ENCODE measurements at places on chromosomes 11 and 22.

DNA sequence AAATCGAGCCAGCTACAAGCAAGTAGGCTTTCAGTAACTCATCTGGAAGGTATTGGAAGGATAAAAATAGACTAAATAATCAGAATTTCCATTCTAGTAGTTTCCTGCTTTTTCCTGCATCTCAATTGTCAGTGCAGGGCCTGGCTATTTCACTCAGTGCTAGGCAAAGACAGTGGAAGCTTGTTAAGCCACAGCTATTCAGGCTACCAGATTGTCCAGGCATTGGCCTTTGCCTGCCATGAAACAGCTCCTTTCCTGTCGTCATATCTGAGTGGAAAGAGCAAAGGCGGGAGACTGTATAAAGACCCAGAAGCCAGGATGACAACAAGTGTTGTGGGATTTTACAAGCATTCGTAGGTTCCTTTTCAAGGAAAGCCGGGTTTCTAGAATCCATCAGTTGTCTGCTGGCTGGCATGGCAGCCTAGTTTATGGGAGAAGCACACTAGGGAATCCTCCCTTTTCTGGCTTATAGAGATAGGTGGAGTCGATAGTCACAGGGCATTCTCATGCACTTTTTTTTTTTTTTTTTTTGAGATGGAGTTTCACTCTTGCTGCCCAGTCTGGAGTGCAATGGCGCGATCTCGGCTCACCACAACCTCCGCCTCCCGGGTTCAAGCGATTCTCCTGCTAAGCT is 2.0 kb upstream of the TNRC6B start:
- DNase-seq: no peak

DNA sequence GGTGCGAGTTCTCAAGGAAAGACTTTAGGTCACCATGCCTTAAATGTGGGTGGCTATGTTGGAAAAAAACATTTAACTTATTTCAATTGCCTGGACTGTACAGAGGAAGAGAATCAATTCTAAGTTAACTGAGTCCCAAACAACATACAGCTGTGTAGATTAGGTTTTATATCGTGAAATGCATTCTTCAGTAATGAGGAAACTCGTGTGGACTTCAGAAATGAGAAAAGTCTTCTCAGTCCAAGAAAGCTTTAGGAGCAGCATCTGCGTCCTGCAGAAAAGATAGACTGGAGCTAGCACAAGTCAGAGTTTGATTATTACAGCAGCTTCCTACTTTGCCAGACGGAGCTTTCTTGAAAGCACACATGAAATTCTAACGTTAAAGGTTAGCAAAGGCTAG is 673.0 kb downstream of the OPCML start:
- no peak for DNase-seq

DNA sequence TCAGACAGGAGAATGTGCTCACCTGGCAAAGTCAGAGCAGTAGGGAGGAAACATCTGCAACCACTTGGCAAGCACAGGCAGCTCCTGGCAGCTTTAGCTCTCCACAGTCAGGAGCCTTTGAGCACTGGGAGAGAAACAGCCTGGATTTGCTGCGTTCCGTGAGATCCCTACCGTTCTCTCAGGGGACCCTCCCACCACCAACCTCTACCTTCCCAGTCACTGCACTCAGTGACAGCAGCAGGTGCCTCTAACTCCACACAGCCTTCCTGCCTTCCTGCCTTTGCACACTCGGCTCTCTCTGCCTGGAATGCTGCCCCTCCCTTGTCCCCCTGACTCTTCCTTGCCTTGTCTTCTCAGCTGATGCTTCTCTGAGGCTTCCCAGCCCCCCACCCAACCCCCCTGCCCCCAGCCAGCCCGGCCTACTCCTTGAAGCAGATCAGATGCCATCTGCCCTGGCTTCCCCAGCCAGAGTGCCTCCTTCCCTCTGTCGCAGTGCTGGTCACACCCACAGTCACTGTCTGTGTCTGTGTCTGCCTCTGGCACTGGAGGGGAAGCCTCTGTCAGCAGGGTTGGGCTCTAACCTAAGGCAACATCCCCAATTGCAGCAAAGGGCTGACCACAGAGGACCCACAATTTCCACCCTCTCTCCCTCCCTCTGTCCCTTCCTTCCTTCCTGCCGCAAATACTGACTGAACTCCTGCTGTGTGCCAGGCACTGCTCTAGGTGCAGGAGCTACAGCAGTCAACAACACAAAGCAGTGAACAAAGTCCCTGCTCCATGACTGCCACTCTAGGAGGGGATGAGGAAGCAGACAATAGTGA is 14.9 kb upstream of the TSKU start:
- DNase-seq: peak; percentile 69

- DNase-seq: no peak
These were observed 489.9 kb upstream of the RAG2 start for GRCh38 chr11:37087650-37088572.

- peak; percentile 66 for DNase-seq
These were observed 34.6 kb downstream of the RASD2 start for GRCh38 chr22:35575116-35575748.

DNA sequence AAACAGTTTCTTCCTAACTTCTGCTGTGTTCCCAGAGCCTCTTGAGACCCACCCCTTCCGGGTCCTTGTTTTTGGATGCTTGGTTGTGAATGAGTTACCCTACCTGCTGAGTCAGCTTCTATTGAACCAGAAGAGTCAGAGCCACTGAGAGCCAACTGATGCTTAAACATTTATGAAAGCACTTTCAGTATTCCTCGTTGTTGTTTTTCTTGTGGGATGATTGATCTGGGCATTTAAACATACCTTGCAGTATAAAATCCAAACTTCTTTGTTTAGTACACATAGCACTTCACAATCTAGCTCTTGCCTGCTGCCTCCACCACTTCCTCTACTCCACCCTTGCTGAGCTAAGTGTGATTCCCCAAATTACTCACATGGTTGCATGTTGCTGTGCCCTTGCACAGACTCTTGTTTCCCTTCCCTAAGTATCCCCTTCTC is 5.5 kb downstream of the PRSS23 start:
- DNase-seq: no peak

DNA sequence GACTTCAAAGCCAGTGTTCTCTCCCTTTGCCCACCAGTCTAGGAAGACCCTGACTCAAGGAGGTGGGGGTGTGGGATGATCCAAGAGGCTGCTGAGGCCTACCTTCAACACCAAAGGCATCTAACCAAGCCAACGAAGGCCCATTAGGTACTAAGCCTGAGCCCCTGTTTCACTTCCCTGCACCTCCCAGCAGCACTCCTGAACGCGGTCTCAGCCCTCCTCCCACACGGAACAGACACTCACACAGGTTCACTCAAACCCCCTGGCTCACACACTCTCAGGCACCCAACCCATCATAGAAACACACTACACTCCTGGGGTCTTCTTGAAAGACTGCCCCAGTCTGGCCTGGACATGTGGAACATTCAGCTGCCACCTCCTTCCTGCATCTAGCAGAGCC is 40.7 kb downstream of the SLC22A12 start:
- DNase-seq: no peak

GRCh38 chr11:32847511-32847910 is 17.8 kb downstream of the PRRG4 start:
- no peak for DNase-seq

GRCh38 chr11:62842171-62842741 is 2.9 kb upstream of the WDR74 start:
- no peak for DNase-seq

GRCh38 chr11:104897891-104898684 is at the start of gene CASP12:
TSS of gene CASP12 (minus strand) at chr11:104898460.
- no peak for DNase-seq

- no peak for DNase-seq
These were observed 64.8 kb downstream of the PHF21B start for GRCh38 chr22:44944883-44945601.

DNA sequence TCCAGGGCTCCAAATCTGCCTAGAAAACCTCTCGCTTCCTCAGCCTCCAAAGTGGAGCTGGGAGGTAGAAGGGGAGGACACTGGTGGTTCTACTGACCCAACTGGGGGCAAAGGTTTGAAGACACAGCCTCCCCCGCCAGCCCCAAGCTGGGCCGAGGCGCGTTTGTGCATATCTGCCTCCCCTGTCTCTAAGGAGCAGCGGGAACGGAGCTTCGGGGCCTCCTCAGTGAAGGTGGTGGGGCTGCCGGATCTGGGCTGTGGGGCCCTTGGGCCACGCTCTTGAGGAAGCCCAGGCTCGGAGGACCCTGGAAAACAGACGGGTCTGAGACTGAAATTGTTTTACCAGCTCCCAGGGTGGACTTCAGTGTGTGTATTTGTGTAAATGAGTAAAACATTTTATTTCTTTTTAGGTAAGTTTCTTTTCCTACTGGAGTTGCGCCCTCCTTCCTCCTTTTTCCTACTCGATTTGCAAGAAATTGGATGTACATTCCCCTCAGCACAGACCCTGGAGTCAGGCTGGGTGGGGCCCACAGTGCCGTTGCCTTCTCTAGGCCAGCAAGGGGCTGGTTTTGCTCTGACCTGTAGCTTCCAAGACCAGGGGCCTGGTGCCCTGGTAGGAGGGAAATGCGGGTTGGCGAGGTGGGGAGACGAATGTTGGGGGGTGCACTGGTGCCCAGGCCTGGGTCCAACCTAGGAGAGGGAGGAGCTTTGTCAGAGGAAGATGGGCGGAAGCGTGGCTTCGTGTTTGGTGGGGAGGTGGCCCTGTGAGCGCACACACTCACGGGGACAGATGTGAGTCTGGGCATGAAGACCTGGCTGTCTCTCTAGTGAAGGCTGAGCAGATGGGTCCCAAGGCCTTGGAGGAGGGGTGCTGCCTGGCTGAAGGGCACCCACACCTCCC is 50.6 kb downstream of the ST14 start:
- DNase-seq: no peak

- DNase-seq: peak; percentile 95
These were observed at the start of gene QSER1 for GRCh38 chr11:32892355-32893092. TSS of gene QSER1 (plus strand) at chr11:32892811. CDS start at chr11:32893126, 315 bp downstream.

- no peak for DNase-seq
These were observed 161.1 kb downstream of the KIRREL3 start for GRCh38 chr11:126839496-126839895.

GRCh38 chr11:132632641-132633124 is 899.6 kb downstream of the OPCML start:
- DNase-seq: no peak

GRCh38 chr11:2542406-2542805 is 97.6 kb downstream of the KCNQ1 start:
- DNase-seq: no peak

GRCh38 chr22:43928468-43928867 is 4.9 kb downstream of the PNPLA3 start:
- no peak for DNase-seq

- peak; percentile 73 for DNase-seq
These were observed 10.4 kb downstream of the SEPTIN3 start for GRCh38 chr22:41979423-41980250.

DNA sequence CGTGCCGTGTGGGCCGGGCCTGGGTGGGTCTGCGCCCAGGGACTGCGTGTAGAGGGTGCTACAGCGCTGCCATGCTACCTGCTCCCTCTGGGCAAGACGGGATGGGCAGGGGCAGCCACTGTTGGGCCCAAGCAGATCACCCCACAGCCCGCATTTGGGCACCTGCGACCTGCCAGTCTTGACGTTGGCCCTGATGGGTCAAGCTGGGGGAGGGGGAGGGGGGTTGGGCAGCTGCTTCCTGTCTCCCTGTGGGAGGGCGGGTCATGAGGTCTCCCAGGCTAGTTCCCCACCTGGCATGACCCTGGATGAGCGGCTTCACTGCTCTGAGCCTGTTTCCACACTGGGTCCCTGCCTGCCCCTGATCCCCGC is 2.8 kb upstream of the RPS19BP1 start:
- DNase-seq: no peak

DNA sequence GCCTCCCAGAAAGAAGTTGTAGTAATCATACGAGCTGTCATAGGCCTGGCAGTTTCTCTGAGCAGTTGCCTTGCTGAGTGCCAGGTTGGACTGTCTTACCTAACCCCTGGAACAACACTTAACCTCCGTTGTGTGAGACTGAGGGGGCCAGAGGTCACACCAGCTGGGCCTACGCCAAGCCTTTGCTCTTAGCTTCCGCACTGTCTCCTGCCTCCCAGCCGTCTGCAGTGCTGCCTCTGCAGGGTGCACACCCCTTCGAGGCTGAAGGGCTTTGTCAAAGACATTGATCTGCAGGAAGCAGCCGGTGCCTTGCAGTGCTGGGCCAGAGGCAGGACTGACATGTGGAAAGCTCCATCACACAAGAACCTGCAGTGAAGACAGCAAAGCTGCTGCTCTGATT is 16.7 kb downstream of the TAB1 start:
- DNase-seq: no peak

DNA sequence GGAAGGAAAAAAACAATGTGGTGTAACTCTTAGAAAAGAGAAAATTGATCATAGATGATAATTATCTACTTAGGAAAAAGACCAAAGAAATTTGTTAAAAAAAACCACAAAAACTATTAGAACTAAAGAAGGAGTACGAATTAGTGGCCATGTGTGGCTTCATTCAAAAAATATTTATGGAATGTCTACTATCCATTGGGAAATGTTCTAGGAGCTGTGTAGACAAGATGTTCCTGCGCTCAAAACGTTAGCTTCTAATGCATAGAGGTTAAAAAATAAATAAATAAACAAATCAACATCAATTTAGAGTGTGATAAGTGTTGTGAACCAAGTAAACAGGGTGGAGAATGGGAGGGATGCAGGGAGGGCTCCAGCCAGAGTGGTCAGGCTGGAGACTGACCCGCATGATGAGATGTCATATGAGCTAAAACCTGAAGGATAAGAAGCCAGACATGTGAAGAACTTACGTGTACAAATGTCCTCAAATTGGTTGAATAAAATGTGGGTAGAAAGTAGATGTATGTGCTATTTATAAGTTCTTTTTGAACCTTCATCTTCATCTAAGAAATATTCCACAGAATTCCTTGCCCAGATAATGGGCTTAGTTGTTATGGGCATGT is 4.3 kb upstream of the EXPH5 start:
- DNase-seq: no peak

GRCh38 chr11:109303342-109303741 is 118.6 kb upstream of the C11orf87 start:
- DNase-seq: no peak

- no peak for DNase-seq
These were observed 944.3 kb downstream of the BRD1 start for GRCh38 chr22:48883211-48883960.

DNA sequence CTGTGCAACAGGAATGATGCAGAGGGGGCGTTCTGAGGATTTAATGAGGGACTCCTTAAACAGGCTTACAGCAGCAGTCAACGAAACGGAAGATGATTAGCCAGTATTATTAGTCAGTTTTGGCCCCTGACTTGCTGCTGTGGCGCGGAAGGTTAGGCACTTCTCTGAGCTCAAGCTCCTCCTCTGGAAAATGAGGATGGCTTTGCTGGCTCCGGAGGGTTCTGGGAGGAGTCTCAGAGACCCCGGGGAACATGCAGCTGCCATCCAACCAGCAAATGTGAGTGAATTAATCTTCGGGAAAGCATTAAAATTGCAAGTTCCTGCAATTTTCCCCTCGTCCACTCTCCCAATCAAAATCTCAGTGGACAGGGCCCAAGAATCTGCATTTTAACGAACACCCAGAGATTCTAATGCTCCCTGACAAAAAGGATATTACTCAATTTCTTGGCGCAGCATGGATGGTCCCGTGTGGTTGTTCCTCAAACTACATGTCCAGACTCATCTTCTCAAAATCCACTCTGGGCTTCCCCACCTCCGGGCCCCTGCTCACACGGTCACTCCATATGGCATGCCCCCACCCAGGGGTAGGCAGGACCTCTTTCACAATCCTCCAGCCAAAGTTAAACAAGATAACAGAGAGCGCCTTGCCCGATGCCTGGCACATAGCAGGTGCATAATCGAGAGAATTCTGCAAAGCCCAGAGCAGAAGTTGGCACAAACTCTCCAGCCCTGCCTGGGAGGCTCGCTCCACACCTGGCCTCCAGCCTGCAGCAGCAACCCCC is 6.4 kb downstream of the ELFN2 start:
- DNase-seq: no peak
